Natural killer cell (primary cell): ENCODE measurements at places on chromosomes 13 and 19.

- no peaks in the 10 kb centered on the region for H3K4me1 ChIP-seq
- no peaks in the 10 kb centered on the region for H3K27me3 ChIP-seq
- H3K4me3 ChIP-seq, result no peak overlapping the region
- H3K36me3 ChIP-seq, result no peaks in the 10 kb centered on the region
- no peak overlapping the region for H3K27ac ChIP-seq
These were observed 1344.6 kb downstream of the OLFM4 start for GRCh38 chr13:54373211-54373610.

DNA sequence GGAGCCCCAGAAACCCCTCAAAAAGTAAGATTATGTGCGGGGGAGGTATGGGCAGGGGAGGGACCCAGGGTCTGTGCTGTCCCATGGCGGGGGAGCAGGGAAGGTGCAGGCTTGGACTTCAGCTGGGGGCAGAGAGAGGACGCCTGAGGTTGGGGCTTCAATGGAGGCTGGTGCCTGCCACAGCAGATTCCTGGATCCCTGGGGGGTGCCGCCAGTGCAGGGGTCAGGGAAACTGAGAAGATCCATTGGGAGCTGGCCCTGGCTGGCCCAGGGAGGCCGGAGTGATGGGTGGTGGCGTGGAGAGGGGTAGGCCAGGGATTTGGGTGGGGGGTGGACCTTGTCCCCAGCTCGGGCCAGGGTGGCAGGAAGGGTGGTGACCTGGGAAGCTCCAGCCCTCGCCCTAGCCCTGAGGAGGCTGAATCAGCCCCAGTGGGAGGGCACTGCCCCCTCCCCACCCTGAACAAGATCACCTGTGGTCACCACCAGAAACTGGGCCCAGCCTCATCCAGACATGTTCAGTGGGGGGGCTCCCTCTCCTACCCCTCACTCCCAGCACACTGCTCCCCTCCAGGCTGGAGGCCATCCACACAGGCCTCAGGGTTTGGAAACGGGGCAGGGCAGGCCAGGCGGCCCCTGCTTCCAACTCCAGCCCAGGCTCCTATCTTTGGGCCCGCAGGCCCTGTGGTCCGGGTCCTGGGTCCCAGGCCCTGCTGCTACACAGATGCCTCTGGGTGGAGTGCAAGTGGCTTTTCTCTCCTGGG, 1.4 kb downstream of the NKPD1 start:
- H3K4me3 ChIP-seq, result no peak overlapping the region
- H3K4me1 ChIP-seq, result peaks cover 7% of the 10 kb centered on the region
- no peaks in the 10 kb centered on the region for H3K36me3 ChIP-seq
- H3K27ac ChIP-seq, result no peak overlapping the region
- no peak for DNase-seq
- no peaks in the 10 kb centered on the region for H3K27me3 ChIP-seq

- no peak for DNase-seq
- H3K27ac ChIP-seq, result no peak overlapping the region
- no peaks in the 10 kb centered on the region for H3K27me3 ChIP-seq
- peaks cover 56% of the 10 kb centered on the region for H3K36me3 ChIP-seq
These were observed 11.7 kb downstream of the SYDE1 start for GRCh38 chr19:15118789-15119494.

GRCh38 chr19:51441410-51442390, 16.6 kb downstream of the SIGLEC8 start:
- peaks cover 38% of the 10 kb centered on the region for H3K4me1 ChIP-seq
- peak; percentile 91 for DNase-seq
- peak overlapping the region; percentile 68 for H3K27ac ChIP-seq
- peaks cover 4% of the 10 kb centered on the region for H3K27me3 ChIP-seq
- H3K36me3 ChIP-seq, result no peaks in the 10 kb centered on the region

- H3K36me3 ChIP-seq, result no peaks in the 10 kb centered on the region
- no peak overlapping the region for H3K4me3 ChIP-seq
- no peaks in the 10 kb centered on the region for H3K27me3 ChIP-seq
These were observed 18.0 kb downstream of the CATSPERD start for GRCh38 chr19:5738423-5738822.

DNA sequence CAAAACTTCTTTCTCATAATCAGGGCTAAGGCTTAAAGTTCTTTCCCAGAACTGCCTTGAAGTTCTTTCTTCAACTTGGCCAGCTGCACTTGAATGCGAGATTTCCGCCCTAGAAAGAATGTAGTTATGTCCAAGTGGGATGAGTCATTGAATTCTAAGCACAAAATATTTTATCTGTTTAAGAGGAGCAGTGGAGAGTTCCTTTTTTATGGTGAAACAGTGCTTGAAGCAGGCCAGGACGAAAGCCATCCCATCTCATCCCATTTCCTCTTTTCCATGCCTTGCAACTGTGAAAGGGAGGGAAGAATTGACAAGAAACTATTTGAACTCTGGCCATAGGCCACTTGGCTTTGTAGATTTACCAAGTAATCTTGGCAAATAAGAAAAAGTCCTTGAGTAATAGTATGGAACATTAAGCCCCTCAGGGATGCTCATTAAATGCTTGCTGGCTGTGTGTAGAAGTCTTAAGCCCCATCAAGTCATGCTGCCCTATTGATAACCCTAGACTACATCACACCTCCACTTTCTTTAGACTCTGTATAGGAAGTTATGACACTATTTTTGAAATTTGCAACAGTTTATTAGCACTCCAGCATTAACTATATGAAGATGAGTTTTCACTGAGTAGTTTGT, 174.5 kb downstream of the KCTD12 start:
- H3K4me3 ChIP-seq, result no peak overlapping the region
- no peaks in the 10 kb centered on the region for H3K36me3 ChIP-seq
- no peak for DNase-seq
- no peaks in the 10 kb centered on the region for H3K4me1 ChIP-seq
- H3K27ac ChIP-seq, result no peak overlapping the region

GRCh38 chr19:43504426-43505185, at the start of gene PHLDB3:
Gene PHLDB3 (minus strand): TSS chr19:43504746. CDS start chr19:43504118, 628 bp downstream.
- peak within 1 kb of the TSS; percentile 72 for H3K27ac ChIP-seq
- H3K4me3 ChIP-seq, result peak within 1 kb of the TSS; percentile 77
- DNase-seq, result peak; percentile 68
- peaks cover 21% of the 10 kb centered on the region for H3K4me1 ChIP-seq

DNA sequence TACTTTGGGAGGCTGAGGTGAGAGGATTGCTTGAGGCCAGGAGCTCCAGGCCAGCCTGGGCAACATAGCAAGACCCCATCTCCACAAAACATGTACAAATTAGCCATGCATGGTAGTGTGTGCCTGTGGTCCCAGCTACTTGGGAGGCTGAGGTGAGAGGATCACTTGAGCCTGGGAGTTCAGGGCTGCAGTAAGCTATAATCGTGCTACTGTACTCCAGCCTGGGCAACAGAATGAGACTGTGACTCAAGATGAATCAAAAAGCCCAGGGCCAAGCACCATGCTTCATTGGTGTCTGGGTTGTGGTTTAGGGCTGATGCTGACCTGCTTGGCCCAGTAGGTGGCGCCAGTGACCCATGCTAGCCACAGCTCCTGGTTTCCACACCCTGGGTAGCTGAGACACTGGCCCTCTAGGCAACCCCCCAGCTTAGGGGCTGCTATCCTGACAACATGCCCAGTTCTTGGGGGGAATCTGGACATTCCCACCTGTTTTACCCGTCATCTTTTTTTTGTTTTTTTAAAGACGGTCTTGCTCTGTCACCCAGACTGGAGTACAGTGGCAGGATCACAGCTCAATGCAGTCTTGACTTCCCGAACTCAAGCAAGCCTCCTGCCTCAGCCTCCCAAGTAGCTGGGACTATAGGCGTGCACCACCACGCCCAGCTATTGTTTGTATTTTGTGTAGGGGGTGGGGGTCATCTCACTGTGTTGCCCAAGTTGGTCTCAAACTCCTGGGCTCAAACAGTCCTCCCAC, 5.5 kb downstream of the CCDC124 start:
- no peak overlapping the region for H3K4me3 ChIP-seq
- H3K27ac ChIP-seq, result no peak overlapping the region
- peak; percentile 92 for DNase-seq
